ENCODE measurements at places on chromosomes 2 and 18.

DNA sequence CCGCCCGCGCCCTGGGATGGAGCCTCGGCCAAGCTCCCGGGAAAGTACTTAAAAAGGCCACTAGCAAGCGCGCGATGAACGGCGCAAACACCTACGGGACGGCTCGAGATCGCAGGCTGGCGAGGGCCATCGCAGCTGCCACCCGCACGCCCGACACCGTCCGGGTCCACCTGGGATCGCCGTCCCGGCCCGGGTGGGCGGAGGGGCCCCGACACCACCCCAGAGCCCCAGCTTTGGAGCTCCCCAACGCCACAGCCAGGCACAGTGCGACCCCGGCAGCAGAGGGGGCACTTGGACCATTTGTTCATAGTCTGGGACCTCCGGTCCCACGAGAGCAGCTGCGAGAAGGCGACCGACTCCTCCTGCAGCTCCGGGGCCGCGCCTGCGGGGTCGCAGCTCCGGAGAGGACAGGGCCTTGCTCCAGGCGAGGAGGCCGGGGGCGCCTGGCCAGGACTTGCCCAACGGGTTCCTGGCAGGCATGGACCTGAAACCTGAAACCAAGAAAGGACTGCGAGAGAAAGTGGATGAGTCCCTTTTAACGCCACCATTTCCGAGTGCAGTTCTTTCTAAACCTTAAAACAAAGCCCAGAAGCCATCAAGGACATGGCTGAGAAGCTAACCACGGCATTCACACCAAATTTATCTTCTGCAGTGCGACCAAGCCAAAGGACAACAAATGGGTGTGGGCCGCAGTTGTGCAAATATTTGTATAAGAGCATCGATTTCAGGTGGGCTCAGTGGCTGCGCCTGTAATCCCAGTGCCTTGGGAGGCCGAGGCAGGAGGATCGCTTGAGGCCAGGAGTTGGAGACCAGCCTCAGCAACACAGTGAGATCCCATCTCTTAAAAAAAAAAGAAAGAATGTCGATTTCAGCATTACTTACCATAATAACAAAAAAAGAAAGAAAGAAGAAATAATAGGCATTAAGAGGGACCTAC lies 54.0 kb upstream of the IMP4 start:
- DNase-seq, result no peak

GRCh38 chr18:789397-789796 lies 22.6 kb downstream of the YES1 start:
- DNase-seq, result no peak

DNA sequence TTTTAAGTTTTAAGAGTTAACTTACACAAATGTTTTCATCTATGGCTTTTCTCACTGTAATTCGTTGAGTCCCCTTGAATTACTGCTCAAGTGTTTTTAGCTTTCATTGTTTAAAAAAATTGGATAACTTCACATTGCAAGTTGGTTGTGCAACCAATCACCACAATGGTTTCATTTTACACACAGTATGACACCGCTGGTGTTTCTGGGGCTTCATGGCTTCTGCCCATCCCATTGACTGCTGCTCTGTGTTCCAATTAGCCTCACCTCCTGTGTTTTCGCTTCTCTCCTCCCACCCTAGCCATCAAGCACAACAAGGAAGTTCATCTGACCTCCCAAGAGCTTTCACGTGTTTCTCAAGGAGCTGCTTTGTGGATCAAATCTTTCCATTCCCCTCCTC lies 199.1 kb upstream of the CHAC2 start:
- no peak for DNase-seq

GRCh38 chr18:74961596-74961995 lies 247.3 kb downstream of the PTGR3 start:
- no peak for DNase-seq
